NCI-H2107 (cell line): ENCODE measurements at places on chromosomes 6 and 20.

DNA sequence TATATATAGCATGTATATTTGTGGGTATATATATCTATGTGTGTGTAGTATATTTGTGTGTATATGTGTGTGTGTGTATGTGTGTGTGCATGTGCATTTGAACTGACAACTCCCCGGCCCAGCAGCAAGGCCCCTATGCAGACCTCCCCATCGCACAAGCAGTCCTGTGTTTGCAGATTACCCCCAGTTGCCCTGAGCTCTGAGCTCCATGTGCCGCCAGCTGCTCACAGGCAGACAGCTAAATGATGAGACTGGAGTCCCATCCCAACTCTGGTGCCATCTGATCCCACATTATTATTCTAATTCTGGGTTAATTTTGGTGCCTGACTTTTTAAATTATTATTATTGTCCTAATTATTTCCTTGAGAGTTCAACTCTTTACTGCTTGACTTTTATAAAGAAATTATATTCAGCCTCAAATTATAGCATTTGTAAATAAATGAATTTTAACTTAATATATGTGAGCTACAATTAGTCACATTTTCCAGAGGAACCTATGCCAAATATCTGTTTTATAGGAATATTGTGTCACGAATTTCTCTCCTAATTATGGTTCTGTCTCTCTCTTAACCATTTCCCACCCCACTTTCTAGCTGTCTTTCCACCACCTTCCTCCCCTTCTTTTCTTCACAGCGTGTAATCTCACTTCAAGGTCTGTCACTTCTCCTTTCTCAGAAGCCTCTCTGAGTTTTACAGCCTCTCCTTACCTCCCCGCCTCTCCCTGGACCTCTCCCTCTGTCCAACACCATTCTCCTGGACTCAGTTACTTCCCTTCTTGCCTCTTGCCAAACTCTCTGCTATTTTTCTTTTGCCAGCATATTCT is 90.6 kb upstream of the SYNDIG1 start:
- no peak for DNase-seq

- DNase-seq: no peak
These were observed 119.9 kb downstream of the ZMYND8 start for GRCh38 chr20:47236639-47236900.

GRCh38 chr20:58868795-58869194 is 16.3 kb downstream of the GNAS start:
- no peak for DNase-seq

DNA sequence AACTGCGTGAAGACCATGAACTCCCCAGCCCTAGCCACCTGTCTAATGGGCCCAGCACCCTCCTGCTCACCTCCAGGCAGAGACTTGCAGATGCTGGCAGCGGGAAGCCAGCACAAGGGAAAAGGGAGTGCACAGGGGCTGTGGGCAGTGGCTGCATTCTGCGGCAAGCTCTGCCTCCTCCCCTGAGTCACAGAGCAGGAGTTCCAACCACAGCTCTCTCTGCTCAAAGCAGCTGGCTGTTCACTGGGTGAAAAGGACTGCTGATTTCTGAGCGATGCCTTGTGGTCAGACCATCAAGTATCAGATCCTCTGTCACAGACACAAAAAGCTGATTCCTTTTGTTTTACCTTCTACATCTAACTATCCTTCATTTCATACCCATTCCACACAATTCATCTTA is 10.5 kb downstream of the NKX2-2 start:
- no peak for DNase-seq

DNA sequence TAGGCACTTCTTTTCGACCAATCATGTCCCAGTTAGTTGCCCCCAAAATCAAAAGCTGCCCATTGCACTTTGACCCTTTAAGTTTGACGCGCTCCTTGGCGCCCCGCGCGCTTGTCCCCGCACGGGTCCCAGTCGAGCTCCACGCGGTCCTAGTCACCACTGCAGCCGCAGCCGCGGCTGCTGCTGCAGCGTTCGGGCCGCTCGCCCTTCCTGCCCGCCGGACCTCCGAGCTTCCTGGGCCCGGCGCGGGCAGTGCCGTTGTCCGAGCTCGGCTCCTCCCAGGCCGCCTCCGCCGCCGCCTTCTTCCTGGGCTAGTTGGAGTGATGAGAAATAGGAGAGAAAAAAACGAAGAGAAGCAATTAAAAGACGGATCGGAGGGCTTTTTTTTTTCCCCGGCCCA is 185.7 kb upstream of the COL21A1 start:
- DNase-seq: no peak

DNA sequence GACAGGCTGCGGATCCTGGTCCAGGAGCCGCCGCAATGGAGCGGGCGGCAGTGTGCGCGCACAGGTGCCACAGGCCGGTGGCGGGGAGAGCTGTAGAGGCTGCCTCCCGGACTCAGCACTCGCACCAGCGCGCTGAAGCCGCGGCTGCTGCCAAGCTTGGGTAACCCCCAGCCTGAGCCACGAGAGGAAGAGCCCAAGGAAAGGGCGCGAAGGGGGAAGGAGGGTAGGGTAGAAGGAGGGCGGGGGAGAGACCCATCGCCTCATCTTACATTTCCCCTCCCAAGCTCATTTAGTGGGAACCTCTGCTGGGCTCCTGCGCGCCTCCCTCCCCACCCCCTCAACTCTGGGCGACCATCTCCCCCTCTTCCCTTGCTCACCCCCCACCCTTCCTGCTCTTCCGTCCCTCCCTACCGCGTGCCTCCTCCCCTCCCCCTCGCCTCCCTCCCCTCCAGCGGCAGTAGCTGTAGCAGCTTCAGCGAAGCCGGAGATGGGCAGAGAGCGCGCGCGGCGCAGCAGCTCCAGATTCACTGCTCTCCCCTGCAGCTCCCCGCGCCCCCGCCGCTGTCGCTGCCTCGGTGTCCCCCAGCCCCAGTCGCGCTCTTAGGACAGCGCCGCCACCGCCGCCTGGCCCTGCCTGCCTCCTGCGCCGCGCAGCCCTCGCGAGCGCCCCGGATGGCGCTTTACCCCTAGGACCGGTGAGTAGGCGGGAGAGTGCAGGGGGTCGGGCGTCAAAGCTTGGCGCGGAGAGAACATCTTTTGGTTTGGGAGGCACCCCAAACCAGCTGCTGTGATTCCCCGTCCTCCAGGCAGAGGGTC is at the start of gene FUT9:
FUT9 (plus strand) TSS at position 457 of the 816 bp plus-strand sequence. CDS start 187,182 bp downstream, outside the sequence.
- DNase-seq: peak; percentile 71

DNA sequence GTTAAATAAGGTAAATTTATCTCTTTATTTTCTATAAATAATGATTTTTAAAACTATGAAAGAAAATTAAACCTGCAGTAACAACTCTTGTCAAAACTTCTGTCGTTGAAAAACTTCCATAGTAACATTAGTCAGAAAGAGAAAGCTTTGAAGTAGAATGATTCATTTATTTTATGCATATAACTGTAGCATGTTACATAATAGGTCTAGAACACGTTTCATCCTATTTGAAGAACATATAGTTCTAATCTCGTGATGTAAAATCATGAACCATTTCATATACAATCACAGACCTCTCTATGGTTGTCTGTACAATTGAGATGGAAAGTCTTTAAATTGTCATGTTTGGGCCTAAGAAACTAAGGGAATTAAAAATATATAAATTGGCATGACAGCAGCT is 61.3 kb upstream of the MYLIP start:
- no peak for DNase-seq

DNA sequence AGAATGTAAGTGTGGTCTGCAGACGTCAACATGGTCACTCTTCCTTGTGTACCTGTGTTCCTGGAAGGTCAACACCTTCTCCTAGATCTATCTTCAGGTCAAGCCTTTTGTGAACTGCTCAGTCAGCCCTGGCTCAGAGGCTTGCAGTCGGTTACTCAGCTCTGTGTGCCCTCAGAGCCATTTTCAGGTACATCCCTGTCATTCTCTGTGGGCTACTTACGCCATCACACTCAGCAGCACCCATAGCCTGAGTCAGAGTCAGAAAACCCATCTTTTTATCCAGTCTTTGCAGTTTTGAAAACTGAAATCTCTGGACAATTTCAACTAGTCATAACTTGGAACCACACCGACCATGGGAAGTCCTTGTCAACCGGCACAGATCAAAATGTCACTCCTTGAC is 35.3 kb downstream of the TGM3 start:
- no peak for DNase-seq

DNA sequence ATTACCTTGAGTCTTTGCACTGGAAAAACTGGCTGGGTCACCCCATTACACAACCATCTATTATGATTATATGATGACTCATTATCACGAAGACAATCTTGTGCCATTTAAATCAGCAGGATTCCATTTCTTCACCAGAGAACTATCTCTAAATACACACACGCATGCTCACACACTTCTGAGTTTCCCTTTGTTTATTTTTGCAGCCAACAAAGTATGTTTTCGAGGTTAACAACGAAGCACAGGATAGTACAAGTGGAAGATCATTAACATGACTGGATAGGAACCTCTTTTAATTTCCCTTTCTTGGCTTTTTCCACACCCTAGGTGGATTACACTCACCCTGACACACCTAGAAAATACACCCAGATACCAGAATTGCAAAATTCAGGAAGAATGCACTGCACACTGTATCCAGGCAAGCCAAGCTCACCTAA is 18.9 kb downstream of the PERP start:
- DNase-seq: no peak
